Stimulated activated CD8-positive, alpha-beta memory T cell treated with anti-CD3 and anti-CD28 coated beads, Interleukin-15, amount 100 ng/mL, for 24 hours (primary cell): ENCODE measurements at places on chromosomes 2 and 18.

DNA sequence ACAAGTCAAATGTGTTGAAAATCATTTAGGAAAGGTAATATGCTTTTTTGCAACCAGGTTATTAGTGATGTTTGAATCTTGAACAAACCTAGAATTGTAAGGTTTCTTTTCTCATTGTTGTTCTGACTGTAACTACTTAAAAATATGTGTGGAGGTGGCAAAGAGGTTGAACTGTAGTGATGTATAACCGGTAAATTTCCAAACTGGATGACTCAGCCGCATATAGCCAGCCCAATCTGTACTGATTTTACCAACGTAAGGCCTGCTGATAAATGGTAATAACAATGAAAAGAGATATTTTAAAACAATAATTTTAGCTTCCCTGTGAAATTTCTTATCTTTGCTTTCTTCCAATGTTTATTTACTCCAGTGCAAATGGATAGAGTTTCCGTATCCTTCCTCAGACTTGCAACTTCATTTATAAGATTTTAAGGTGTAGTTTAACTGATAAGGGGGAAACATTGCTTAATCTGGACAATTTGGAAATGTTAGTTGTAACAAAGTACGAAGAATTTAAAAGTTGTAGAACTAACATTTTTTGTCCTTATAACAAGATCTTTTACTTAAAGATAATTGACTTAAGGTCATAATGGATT is 1170.4 kb upstream of the ZEB2 start:
- DNase-seq: no peak

GRCh38 chr2:175414882-175415487 is 233.5 kb upstream of the ATP5MC3 start:
- no peak for DNase-seq

DNA sequence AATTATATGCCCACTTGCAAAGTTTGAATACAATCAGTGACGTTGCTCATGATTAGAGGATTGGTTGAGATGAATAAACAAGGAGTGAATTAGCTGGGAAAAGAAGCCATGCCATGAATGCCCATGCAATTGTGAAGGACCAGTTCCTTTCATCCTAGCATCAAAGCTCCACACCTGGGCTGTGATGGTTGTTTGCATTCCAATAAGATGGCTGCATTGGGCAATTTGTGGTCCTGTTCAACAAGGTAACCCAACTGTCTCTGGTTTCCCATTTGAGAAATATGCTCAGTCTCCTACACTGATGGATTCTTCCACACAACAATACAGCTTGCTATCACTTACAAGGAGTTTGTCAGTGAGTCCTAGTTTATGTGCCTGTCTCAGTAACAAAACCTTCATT is 550.2 kb downstream of the STK39 start:
- no peak for DNase-seq

- DNase-seq: no peak
Observed at GRCh38 chr2:68753318-68753717, 18.7 kb downstream of the ARHGAP25 start.

DNA sequence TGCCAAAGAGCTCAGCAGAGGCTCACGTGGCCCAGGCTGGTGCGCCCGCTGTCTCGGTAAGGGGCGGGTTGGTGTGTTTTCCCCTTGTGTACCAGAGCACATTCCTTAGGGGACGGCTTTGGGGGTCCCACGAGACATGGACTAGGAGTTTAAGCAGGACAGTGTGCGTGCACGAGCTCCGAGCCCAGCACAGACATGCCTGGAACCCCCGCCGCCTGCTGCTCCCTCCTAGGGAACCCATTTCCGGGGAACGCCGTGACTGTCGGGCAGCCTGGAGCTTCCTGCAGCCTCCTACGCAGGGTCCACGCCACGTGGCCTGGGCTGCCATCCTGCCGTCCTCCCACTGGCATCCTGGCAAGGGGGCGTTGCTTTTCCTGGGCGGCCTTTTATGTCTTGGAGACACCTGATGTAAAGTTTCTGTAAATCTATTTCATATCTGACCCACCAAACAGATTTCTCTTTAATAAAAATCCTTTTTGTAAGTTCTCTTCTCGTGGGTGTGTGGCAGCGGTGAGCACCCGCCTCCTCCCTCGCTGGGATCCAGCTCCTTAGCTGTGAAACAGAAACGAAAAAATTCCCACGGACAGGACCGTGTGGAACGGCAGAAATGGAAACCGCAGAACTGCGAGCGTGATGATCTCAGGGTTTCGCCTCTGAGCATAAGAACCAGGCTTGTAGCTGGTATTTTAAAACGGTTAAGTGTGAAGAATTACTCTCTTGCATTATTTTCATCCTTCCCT is 43.5 kb upstream of the KCNG2 start:
- no peak for DNase-seq

- DNase-seq: no peak
Observed at GRCh38 chr18:52596748-52597435, 256.9 kb downstream of the DCC start.

- DNase-seq: no peak
Observed at GRCh38 chr18:13006531-13007247, 15.5 kb downstream of the CEP192 start.

- DNase-seq: no peak
Observed at GRCh38 chr2:239532859-239533258, 132.0 kb upstream of the HDAC4 start.

DNA sequence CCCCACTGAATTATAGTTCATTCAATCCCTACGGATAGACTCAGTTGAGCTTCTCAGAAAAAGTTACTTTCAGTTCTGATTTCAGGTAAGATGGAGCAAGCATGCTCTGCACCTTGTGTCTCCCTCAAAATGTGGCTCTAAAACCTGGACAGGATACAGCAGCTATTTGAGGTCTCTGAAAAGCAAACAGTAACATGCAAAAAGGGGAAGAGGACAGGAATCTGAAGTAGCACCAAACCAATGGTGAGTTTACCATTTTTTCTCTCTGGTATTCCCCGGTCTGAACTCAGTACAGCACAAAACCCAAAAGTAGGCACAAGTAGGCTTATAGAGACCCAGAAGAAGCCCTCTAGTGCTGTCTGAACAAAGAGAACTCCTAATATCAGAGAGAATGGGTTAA is 34.1 kb downstream of the LANCL1 start:
- no peak for DNase-seq

GRCh38 chr18:69785466-69785865 is 162.2 kb downstream of the CD226 start:
- no peak for DNase-seq

DNA sequence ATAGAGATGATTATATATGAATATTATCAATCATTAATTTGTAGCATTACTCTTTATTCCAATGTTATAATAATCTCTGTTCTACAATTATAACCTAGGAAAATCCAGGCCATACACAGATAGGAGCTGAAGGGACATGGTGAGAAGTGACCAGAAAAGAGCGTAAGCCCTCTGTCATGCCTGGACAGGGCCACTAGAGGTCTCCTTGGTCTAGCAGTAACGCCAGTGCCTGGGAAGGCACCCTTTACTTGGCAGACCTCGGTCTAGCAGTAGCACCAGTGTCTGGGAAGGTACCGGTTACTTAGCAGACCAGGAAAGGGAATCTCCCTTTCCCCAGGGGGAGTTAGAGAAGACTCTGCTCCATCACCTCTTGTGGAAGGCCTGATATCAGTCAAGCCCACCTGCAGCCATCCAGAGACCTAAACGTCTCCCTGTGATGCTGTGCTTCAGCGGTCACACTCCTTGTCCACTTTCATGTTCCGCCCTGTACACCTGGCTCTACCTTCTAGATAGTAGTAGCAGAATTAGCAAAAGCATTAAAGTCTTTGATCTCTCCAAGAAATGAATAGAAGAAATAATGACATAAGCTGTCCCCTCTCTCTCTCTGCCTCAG is 447.5 kb upstream of the FSIP2 start:
- DNase-seq: no peak

DNA sequence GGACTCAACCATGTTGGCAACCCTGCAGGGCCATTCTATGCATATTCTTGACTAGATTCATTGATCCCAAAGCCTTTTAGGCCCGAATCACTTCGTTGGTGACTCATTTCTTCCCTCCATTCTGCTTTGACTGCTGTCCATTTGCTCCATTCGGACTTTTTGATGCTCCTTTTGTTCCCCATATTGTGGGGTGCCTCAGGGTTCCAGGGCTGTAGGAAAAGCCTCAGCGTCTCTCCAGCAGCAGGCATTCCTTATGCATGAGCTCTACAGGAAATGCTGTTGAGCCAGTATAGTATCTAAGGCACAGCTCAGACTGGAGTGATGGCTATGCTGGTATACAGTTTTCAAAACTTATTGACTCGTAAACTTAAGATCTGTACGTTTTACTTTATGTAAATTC is 292.6 kb downstream of the PRKCE start:
- no peak for DNase-seq

DNA sequence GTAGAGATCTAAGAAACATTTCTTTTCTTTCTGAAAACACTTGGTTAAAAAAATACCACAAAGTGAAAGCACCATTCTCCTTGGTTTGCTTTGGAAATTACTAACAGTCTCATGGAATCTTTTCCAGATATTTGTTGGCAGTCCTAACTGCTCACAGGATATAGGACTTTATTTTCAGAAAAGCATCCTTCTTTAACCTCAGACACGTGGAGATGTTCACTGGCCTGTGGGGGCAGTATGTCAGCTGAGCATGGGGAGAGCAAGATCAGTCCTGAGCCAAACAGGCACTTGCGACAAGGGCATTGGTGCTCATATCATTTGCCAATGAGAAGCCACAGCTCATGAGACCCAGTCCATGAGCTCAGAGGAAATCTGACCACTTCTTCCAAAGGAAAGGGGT is 371.9 kb downstream of the NBAS start:
- DNase-seq: no peak

DNA sequence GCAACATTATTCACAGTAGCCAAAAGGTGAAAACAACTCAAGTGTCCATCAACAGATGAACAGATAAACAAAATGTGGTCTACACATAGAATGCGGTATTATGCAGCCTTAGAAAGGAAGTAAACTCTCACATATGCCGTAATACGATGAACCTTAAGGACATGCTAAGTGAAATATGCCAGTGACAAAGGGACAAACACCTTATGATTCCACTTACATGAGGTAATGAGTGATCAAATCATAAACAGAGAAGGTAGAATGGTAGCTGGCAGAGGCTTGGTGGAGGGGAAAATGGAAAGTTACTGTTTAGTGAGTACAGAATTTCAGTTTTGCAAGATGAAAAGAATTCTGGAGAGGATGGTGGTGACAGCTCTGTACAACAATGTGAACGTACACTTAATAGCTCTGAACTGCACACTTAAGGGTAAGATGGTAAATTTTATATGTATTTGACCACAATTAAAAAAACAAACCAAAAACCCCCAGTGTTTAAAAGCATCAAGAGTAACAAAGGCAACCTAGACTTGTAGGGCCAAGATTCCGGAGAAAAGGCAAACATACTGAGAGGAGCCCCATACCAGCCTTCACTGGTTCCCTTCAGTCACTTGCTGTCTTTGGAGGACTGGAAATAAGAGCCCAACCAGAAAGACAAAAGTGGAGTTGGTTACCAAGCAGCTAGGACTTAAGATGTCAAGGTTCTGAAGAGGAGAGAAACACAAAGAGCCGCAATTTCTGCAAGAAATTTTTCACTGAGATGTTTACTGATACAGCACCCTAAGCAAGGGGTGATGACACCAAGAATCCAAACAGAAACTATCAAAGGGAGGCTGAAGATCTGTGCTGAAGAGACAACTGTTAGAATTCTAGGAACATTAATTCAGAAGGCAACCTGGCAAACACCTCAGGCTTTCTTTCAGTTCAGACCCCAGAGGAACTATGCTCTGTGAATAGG is 61.3 kb downstream of the CUL3 start:
- no peak for DNase-seq

GRCh38 chr18:9244376-9244775 is 90.2 kb upstream of the TWSG1 start:
- no peak for DNase-seq

DNA sequence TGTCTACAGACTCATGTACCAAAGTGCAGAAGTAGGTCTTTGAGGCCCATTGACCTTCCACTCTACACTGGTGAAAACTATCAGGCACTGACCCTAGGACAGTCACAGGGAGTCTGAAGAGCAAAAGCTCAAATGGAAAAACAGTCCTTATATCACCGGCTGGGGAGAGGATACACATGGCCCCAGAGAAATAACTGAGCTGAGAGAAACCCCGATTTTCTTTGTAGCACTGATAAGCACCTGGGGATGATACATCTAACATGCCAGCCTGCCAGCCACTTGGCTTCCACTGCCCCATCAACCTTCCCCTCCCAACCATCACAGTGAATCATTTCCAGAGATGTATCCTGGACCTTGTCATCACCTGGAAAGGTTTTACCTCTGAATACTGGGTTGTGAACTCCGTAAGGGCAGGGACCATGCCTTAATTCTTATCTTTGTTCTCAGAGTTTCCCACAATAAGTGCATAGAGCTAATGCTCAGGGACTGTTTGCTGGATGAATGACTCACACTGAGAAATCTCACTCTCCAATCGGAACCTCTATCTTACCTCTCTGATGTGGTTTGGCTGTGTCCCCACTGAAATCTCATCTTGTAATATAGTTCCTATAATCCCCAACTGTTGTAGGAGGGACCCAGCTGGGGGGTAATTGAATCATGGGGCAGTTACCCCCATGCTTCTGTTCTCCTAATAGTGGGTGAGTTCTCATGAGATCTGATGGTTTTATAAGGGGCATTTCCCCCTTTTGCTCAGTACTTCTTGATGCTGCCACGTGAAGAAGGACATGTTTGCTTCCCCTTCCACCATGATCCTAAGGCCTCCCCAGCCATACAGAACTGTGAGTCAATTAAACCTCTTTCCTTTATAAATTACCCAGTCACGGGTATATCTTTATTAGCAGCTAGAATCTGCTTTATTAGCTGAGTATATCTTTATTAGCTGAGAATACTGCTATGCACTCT is 37.1 kb downstream of the EVA1A start:
- DNase-seq: no peak

DNA sequence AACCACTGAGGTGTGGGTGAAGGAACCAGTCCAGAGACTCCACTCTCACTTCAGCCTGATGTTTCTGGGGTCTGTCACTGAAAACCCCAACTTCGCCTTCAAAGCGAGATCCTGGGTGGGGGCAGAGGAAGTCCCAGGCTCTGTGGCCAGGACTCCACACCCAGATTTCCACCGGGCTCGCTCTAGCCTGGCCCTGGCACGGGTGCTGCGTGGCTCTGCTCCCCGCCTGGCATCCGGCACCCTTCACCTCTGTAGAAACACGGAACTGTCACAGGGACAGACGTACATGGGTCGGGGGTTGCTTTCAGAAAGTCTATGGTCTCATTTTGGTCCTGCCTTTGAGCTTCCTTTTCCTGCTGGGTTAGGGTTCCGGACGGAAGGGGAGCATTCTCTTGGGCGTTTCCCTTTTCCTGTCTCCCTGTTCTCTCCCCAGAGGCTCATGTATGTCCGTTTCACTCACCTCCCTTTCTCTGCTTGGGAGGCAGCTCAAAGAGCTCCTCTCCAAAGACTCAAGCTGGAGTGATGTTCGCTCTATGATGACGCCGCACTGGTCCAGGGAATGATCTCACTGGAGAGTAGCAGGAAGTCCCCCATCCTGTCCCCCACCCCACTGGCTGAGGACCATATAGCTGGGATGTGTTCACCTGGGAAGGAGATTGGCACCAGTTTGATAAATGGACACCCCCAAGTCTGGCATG is 41.5 kb downstream of the ODC1 start:
- no peak for DNase-seq

- DNase-seq: no peak
Observed at GRCh38 chr2:102806250-102806837, 44.5 kb downstream of the TMEM182 start.
